NCI-H2227 treated with DMSO at 0.1 percent for 48 hours (cell line): ENCODE measurements at places on chromosomes 13 and 19.
A peak's percentile ranks its signal among the peaks of the same experiment; 100 is the strongest.

GRCh38 chr13:111570911-111571310 lies 250.5 kb downstream of the TEX29 start:
- DNase-seq, result no peak

DNA sequence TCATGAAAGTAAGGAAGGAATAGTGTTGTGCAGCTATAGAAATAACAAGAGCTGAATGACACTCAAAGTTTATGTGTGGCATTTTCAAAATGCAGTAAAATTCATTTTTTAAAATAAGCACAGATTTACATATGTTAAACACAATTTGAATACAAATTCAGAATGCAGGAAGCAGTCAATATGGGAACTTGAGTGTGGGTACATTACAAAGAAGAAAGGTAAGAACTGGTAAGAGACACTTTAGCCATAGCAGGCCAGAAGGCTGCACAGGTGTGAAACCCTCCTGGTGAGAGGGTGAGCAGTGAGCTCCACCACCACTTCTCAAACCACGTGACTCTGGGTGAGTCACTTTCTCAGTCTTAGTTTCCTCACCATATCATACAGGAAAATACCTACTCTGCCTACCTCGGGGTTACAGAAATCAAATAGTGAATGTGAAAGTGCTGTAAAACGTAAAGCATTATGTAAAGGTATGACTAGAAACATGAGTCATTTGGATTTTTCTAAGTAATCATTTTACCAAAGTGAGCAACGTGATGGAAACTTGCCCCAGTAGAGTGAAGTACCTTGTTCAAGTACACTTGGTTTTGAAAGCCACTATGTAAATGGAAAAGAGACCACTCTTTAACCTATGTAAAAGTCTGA lies 40.5 kb downstream of the USP12 start:
- no peak for DNase-seq

DNA sequence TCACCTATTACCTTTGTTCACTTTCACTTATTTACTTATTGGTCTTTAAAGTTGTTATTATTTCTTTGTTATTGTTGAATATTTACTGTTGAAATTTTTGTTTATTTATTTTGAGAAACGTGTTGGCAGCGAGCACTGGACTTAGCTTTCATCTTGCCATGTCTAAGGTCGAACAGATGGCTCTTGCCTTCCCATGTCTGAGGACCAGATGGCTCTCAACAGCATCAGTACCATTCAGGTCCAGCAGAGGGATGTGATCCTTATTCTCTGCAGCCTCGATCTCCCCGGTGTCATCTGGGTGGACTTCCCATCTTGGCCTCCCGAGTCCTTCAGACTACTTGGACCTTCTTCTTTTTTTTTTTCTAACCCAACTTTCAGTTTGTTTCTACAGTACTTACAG lies 1437.6 kb downstream of the UQCRFS1 start:
- DNase-seq, result no peak

GRCh38 chr13:98014766-98015165 lies 61.3 kb downstream of the IPO5 start:
- DNase-seq, result no peak

- DNase-seq, result no peak
Measured at GRCh38 chr19:18233224-18233825, 7.1 kb upstream of the PDE4C start.

DNA sequence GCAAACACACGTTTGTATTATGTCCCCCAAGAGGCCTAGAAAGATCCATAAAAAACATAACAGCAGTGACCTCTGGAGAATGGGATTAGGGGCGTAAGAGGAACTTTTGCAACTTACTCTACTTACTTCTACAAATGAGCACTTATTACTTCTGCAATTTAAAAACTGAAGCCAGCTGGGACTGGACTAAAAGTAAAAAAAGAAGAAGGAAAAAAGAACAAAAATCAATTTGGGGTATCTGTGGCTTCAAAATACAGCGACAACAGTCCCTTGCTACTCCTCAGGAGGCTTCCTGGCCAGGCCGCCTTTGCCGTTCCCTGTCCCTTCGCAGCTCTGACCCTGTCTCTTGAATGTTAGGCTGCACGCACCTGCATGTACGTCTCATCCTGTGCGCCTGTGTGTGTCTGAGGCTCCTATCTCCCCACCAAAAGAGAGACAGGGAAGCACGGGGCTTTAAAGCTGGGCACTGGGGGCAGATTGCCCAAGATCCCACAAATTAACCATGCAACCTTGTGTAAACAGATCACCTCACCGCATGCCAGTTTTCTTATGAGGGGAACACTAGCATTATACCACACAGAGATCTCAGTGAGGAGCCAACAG lies 12.1 kb upstream of the FKRP start:
- DNase-seq, result no peak

GRCh38 chr13:73998631-73999030 lies 135.6 kb downstream of the KLF12 start:
- no peak for DNase-seq

DNA sequence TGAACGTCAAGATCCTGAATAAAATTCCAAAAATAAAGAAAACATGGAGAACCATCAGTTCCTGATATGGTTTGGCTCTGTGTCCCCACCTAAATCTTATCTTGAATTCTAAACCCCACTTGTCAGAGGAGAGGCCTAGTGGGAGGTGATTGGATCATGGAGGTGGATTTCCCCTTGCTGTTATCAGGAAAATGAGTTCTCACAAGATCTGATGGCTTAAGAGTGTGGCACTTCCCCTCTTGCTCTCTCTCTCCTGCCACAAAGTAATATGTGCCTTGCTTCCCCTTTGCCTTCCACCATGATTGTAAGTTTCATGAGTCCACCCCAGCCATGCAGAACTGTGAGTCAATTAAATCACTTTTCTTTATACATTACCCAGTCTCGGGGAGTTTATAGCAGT lies 827.4 kb downstream of the GPC5 start:
- DNase-seq, result no peak

GRCh38 chr19:56822755-56823154 lies 17.8 kb downstream of the PEG3 start:
- no peak for DNase-seq

- no peak for DNase-seq
Measured at GRCh38 chr13:98524793-98525192, 52.1 kb downstream of the STK24 start.

DNA sequence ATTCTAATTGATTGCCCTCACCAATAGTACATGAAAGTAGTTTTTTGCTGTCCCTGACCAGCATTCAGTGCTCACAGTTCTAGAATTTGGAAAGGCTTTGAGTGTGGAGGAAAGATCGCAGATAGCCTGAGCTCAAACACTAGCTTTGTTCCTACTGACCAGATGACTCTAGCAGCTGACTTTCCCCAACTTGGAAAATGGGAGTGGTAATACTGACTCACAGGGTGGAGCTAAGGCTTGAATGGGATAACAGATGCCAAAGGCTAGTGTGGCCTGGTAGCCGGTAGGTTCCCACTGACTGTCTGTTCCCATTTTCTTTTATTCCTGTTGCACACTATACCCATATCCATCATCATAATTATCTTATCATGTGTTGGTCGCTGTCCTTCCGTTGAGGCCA lies 3.7 kb downstream of the ZSCAN22 start:
- no peak for DNase-seq

DNA sequence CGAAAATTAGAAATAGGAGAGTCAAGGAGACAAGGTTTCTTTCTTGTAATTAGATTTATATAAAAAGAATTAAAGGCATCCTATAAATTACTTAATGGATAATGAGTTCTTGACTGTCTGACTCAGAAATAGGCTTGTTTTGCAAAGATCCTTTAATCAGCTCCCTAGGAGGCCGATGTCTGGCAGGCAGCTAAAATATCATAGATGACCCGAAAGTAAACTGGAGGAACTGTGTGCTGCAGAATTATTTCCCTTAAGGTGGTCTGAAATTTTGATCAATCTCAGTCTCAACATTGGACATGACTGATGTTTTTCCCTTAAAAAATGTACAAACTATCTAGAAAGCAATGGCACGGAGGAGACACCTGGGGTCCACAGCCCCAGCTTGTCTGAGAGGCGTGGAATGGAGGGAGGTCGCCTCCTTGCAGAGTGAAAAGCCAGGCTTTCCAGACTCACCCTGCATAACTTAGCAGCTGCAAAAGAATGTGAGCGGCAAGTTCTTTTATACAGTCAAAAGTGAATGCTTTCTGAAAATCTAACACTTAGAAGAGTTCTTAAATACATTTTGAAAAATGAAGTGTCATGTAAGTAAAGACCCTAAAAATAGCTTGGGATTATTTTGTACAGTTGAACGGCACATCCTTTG lies 44.8 kb downstream of the MBNL2 start:
- DNase-seq, result no peak

DNA sequence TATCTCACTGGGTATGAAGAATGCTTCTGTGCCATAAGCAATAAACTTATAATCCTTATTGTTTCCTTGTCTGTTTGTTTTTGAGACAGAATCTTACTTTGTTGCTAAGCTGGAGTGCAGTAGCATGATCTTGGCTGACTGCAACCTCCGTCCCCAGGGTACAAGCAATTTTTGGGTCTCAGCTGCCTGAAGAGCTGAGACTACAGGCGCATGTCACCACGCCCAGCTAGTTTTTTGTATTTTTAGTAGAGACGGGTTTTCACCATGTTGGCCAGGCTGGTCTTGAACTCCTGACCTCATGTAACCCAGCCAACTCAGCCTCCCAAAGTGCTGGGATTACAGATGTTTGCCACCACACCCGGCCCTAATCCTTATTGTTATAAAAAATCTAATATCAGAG lies 112.5 kb downstream of the MYO16 start:
- DNase-seq, result no peak

- DNase-seq, result no peak
Measured at GRCh38 chr13:30966101-30966500, 33.6 kb downstream of the TEX26 start.

DNA sequence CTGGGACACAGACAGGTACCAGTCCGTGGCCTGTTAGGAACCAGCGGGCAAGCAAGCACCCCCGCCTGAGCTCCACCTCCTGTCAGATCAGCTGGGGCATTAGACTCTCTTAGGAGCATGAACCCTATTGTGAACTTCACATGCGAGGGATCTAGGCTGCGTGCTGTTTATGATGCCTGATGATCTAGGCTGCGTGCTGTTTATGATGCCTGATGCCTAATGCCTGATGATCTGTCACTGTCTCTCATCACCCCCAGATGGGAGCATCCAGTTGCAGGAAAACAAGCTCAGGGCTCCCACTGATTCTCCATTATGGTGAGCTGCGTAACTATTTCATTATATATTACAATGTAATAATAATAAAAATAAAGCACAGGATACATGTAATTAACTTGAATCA lies 3.6 kb downstream of the RASGRP4 start:
- no peak for DNase-seq

GRCh38 chr19:44807652-44808462 lies 1.0 kb upstream of the BCAM start:
- DNase-seq, result no peak

DNA sequence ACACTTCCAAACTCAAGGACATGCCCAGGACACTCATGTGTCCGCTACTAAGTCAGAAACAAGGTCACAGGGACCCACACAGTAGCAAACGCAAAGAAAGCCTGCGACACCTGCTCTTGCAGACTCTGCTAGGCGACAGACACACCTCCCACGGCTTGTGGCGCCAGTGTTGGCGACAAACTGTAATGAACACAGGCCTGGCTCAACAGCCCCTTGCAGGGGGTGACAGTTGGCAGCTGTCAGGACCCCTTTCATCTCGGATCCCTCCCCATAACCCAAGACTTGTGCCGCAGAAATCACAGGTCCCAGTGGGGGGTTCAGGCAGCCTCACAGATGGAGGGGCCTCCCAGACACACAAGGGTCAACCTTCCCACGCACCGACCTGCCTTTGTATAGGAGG lies 364 bp downstream of the CKM start:
- DNase-seq, result peak; percentile 14

DNA sequence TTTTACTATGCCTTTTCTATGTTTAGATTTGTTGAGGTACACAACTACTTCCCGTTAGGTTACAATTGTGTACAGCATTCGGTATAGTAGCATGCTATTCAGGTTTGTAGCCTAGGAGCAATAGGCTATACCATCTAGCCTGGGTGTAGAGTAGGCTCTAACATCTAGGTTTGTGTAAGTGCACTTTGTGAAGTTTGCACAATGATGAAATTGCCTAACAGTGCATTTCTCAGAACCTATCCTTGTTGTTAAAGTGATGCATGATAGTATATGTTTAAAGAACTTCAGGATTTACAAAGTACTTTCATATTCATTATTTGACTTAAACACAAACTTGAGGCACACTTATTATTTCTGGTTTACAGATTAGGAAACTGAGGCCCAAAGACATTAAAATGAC lies 11.5 kb upstream of the SERPINE3 start:
- DNase-seq, result no peak

DNA sequence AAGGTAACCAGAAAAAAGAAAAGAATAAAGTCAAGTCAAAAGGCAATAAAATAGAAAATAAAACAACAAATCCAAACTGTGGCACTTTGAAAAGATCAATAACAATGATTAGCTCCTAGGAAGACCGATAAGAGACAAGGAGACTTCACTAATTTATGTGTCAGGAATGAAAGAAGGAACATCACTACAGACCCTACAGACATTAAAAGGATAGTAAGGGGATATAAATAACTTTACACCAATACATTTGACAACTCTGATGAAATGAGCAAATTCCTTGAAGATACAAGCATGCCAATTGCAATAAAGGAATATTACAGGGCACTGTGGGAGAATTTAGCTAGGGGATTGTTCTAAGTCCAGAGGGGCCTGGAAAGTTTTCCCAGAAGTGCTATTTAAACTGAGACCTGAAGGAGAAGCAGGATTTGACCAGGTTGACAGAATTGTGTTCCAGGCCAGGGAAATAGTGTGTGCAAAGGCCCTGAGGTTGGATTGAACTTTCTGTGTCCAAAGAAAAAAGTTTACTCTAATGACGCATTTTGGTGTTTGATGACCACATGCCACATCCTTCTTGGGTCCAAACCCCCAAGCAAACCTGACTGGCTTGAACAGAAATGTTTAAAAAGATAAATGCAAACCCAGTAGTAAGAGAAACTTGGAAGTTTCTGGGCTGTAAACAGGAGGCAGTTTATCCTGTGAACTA lies 1.6 kb upstream of the C19orf38 start:
- DNase-seq, result no peak

GRCh38 chr13:93309886-93310523 lies 83.4 kb downstream of the GPC6 start:
- no peak for DNase-seq

DNA sequence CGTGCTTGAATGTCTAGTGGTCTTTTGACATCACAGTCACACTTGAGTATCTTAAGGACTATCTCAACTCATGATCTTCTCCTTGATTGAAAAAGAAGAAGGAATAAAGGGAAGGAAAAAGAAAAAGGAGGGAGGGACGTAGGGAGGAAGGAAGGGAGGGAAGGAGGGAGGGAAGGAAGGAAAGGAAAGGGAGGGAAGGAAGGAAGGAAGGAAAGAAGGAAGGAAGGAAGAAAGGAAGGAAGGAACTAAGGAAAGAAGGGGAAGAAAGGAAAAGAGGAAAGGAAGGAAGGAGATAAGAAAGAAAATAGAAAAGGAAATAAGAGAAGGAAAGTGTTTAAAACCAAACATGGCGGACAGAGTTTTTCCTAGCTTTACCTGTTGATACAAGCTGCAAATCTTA lies 64.7 kb downstream of the RNASEH2B start:
- no peak for DNase-seq

- no peak for DNase-seq
Measured at GRCh38 chr19:1523412-1524286, at the start of gene PLK5. Gene PLK5 (plus strand): TSS chr19:1524077. CDS start chr19:1526997, 2,920 bp downstream.

GRCh38 chr19:38699647-38700349 lies 44.5 kb downstream of the CAPN12 start:
- no peak for DNase-seq
